ENCODE measurements at places on chromosomes 3 and 15. TPM values are rescaled to one million over a fixed set of nuclear protein-coding genes. Genes with fewer than 3 reads are reported as not detected.

DNA sequence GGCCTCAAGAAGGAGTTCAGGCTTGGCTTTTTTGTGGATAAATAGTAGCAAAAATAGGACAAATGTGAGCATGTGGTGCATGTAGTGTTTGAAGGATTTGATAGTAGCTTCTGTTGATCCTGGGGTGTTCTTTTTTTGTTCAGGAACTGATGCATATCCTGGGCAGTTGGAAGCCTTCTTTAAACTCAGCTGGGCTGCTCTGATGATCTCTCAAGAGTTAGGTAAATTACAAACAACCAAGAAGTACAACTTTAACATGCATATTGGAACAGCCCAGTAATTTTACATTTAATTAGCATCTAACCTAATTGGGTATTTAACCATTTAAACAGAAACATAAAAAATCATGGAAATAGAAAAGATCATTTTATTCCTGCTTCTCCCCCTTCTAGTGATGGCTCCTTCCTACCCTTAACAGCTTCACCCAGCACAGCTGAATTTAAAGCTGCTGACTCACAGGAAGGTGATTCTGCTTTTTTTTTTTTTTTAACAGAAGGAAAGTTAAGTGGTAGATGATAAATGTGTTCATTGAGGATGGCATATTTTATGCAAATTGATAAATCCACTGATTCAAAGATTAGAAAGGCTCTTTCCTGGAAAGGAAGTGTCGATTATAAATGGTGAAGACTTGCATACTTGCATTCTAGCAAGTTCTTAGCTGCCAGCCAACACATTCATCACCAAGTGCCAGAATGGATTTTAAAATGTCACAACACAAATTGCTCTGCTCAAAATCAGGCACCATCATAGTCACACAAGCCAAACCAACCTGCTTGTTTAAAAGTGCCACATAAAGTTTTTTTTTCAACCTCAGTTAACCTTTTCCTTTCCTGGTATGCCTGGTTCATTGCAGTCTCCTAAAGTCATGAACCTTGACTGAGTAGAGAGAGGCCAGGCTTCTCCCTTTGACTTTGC is 20.0 kb downstream of the SLC35G2 start:
- DNase-seq = no peak

- DNase-seq = peak; percentile 77
These were observed at the start of gene CHST14 for GRCh38 chr15:40470423-40471104. Gene CHST14 (plus strand): TSS chr15:40470984. CDS start chr15:40471214, 230 bp downstream.

- no peak for DNase-seq
These were observed 27.0 kb downstream of the SHQ1 start for GRCh38 chr3:72821161-72821781.

- DNase-seq = no peak
These were observed 65.8 kb downstream of the SV2B start for GRCh38 chr15:91165850-91166249.

GRCh38 chr3:49081429-49081828 is 12.4 kb downstream of the QRICH1 start:
- DNase-seq = no peak

DNA sequence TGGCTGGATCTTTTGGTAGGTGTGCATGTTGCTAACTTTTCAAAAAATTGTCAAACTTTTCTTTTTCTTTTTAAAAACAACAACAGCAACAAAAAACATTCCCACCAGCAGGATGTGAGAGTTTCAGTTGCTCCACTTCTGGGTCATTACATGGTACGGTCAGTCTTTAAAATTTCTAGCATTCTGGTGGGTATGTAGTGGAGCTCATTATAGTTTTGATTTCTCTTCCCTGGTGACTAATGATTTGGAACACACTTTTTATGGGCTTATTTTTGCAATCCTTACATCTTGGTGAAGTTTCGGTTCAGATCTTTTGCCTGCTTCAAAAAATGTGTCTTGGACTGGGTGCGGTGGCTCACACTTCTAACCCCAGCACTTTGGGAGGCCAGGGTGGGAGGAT is 19.3 kb downstream of the ATP1B3 start:
- no peak for DNase-seq

DNA sequence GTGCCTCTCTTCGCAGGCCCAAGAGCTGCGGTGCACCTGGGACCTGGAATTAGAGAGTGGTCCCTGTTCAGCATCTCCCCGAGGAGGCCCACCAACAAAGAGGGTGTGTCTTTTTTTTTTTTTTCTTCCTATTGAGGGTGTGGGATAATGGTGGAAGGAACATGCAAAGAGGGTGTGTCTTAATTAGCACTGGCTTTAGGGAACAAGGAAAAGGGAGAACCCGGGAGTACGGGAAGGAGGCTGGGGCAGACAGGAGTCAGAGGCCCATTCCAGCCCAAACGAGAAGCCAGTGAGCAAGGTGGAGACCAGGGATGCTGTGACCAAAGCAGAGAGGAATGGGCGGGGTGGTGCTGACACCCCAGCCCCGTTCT is 429 bp upstream of the LOXL1 start:
- no peak for DNase-seq

DNA sequence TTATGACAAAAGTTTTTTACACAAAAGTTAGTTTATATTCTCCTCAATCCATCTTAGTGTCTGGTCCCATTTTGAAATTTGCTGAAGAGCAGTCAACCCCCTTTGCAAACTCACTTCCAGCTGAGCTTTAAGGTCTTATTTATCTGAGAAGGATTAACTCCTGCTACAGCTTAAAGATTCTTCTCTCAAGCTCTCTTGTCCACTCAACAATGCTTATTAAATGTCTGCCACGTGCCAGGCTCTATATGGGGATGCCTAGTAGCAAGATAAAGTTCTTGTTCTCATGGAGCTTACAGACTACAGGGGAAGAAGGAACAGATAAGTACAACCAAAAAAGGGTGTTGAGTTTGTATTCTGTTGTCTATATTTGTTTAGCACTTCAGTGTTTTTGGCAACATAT is 18.7 kb downstream of the TMPRSS7 start:
- no peak for DNase-seq

- no peak for DNase-seq
These were observed 15.2 kb downstream of the TPM1 start for GRCh38 chr15:63057468-63058345.

- no peak for DNase-seq
These were observed 227.7 kb downstream of the TLE3 start for GRCh38 chr15:69869881-69870505.

DNA sequence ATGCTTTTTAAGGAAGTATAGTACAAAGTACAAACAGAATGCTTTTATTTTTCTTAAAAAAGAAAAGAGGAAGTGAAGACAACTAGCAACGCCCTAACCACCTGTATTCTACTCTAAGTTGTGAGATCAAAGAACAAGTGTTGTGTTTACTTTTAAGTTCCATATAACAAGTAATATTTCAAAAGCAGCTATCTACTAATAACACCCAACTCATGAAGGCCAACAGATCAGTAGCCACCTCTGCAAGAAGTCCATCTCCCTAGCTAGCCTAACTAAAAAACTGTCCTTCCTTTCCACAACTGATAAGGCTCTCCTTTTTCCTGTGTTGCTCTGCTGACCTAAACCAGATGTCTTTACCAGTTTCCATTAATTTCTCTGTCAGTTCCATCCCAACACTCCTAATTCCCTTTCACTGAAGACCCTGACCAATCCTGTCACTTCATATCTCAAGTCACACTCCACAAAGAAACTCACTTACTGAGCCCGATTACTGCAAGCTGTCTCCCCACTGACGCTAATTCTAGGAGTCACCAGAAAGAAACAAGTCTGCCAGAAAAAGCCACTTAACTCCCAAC is 26.9 kb downstream of the PHC3 start:
- no peak for DNase-seq

DNA sequence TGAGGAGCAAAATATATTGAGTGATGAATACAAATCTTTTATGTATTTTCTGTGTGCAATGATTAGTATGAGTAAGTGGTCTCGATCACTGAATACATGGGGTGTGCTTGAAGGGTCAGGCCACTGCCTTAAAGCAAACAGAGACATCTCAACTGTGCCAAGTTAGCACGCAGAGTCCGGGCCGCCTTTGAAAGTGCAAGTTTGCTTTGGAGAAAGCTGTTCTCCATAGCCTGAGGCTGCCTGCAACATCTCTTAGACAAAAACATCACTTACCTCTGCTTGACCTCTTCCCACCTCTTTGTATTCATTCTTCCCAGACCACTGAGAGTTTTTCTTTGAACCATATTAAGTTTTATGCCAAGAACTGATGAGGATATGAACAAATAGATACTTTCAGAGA is 267.0 kb downstream of the ZBTB20 start:
- no peak for DNase-seq

DNA sequence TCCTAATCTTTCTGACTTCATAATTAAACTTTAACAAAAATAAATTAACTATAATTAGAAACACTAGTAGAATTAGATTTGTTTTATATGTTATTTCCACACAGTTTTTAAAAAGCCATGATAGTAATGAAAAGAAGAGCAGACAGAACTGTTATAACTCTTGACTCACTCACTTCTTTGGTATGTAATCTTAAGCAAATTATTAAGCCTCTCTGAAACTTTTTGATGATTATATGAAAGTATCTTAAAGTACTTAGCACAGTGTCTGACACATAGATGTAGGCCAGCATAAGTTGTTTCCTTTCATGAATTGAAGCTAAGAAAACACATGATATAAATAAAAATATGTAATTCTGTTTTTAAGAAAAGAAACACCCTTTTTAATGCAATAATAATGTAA is 123.6 kb upstream of the MLF1 start:
- no peak for DNase-seq

GRCh38 chr3:138797508-138798038 is 37.2 kb downstream of the PIK3CB start:
- no peak for DNase-seq

DNA sequence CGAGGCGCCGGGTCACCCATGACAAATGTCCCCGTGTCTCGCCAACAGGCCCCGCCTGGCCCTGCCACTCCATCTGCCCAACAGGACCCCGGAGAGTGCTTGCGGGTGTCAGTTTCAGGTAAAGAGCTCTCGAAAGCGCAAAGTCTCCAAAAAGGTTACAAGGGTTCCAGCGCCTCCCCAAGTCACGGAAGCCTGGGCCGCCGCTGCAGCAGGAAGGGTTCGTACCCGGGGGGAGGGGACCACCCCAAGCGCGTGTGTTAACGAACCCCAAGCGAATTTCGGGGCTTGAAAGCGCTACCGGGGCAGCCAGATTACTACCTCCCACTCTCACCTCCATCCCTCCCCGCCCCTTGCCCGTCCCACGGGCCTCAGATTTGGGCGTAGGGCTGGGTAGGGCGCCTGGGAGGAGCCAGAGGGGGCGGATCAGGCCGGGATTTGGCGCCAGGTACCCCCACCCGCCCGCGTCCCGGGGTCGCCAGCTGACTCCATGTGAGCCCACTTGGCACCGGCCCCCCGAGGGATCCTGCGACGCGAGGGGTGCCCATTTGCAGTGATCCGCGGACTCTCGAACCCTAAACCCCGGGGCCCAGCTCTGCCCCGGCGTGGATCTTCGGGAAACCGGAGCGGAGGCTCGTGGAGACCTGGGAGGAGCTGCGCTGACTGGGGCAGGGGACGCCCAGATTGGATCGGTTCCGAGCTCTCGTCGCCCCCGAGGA is 85.9 kb downstream of the NR2F2 start:
- no peak for DNase-seq

GRCh38 chr3:33211444-33211843 is 7.2 kb downstream of the SUSD5 start:
- no peak for DNase-seq

DNA sequence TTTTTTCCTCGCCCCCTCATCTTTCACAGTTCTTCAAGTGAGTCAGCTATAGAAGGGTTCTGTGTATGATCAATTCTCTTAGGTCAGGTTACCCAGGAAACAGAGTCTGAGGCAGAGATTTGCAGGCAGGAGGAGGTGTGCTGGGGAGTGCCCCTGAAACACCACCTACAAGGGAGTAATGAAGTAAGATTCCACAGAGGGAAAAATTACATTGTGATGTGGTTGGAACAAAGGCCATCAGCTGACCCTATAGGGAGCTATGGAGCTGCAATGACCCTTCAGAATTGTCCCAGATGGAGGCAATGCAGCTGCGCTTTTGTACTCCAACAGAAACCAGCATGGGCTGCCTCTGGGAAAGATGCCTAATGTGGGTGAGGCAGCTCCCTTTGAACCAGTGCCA is 142.2 kb upstream of the CNTN3 start:
- DNase-seq = no peak

DNA sequence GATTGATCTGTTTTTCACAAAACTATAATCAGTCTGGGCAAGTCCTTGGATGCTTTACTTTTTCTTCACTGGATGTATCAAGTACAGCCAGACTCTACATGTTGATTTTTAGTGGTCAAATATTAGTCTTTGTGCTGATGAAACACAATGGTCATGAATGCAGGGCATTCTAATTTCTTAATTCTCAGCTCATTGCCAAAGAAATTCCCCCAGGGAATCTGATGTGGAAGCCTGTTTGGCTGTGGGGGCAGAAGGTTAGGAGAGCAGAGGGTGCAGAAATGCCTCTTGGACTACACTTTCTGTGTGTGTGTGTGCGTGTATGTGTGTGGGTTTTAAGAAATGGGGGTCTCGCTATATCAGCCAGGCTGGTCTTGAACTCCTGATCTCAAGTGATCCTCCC is 48.7 kb upstream of the HACD2 start:
- no peak for DNase-seq

GRCh38 chr3:51375571-51375970 is 9.5 kb upstream of the MANF start:
- DNase-seq = no peak

DNA sequence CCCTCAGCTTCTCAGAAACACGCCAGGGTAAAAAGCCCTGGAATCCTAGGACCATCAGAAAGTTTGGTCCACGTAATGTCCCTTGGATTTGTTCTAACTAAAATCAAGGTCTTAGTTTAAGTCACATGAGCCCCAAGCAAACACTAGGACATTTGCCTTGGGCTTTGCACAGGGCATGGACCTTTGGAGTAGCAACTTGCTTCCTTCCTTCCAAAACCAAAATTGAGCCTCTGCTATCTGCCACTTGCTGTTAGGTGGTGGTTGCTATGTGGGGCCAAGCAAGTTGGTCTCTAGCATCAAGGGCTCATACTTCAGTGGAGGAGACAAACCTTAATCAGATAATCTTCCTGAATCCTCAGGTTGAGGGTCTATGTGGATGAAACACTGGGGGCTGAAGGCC is 4.0 kb upstream of the DAG1 start:
- DNase-seq = no peak

- no peak for DNase-seq
These were observed 197.3 kb downstream of the FHIT start for GRCh38 chr3:61053781-61054496.

- DNase-seq = no peak
These were observed 5.7 kb upstream of the ARL14 start for GRCh38 chr3:160671231-160671630.

GRCh38 chr15:35477312-35478262 is 68.4 kb downstream of the DPH6 start:
- no peak for DNase-seq

- DNase-seq = no peak
These were observed 15.8 kb downstream of the IGSF11 start for GRCh38 chr3:119018690-119019463.

- DNase-seq = no peak
These were observed 83.6 kb upstream of the SLC25A36 start for GRCh38 chr3:140857993-140858392.

GRCh38 chr3:14206548-14207177 is 28.0 kb downstream of the LSM3 start:
- no peak for DNase-seq

Gene GRM7
- total RNA-seq = not detected

Gene CCR2
- 53.0 TPM for total RNA-seq

Gene LRRC49
- not detected for total RNA-seq

Gene CIDEC
- not detected for total RNA-seq

Gene NANOGP8
- not detected for total RNA-seq

Gene RBP2
- total RNA-seq = not detected

Gene GNB4
- total RNA-seq = 7.1 TPM

Gene AHSG
- not detected for total RNA-seq

Gene PLSCR4
- total RNA-seq = not detected

Gene TMEM62
- 28.1 TPM for total RNA-seq

Data from activated naive CD8-positive, alpha-beta T cell treated with anti-CD3 and anti-CD28 coated beads, Interleukin-2, amount 10 ng/mL, durations not matched to agents 7 days and 5 days (primary cell).